ENCODE measurements at places on chromosomes 6 and 20. TPM values are rescaled to one million over a fixed set of nuclear protein-coding genes. Genes with fewer than 3 reads are reported as not detected.

OARD1 gene
- 58.3 TPM for polyA plus RNA-seq

FGD2 gene
- polyA plus RNA-seq: 99.8 TPM

C20orf204 gene
- not detected for polyA plus RNA-seq

ZBTB46 gene
- polyA plus RNA-seq: 0.04 TPM

ENPP5 gene
- 1.7 TPM for polyA plus RNA-seq

LAMP5 gene
- polyA plus RNA-seq: 1.9 TPM

KDM1B gene
- polyA plus RNA-seq: 2.3 TPM

HLA-DRB5 gene
- polyA plus RNA-seq: 92.6 TPM

MLN gene
- polyA plus RNA-seq: not detected

FOXP4 gene
- 2.6 TPM for polyA plus RNA-seq

HAO1 gene
- polyA plus RNA-seq: not detected

CASP8AP2 gene
- polyA plus RNA-seq: 53.2 TPM

RIPOR2 gene
- 561 TPM for polyA plus RNA-seq

LZTS3 gene
- polyA plus RNA-seq: 0.45 TPM

DOK5 gene
- not detected for polyA plus RNA-seq

BTN1A1 gene
- 3.7 TPM for polyA plus RNA-seq

TFAP2D gene
- polyA plus RNA-seq: not detected

SNPH gene
- polyA plus RNA-seq: 1.3 TPM

CD93 gene
- not detected for polyA plus RNA-seq

UNC93A gene
- not detected for polyA plus RNA-seq

CST1 gene
- not detected for polyA plus RNA-seq

CDH4 gene
- polyA plus RNA-seq: not detected

GJA1 gene
- polyA plus RNA-seq: not detected

BPHL gene
- polyA plus RNA-seq: 17.3 TPM

DZANK1 gene
- 2.2 TPM for polyA plus RNA-seq

VWA7 gene
- polyA plus RNA-seq: 2.6 TPM

SLC26A8 gene
- polyA plus RNA-seq: not detected

CLPSL2 gene
- polyA plus RNA-seq: not detected

GDAP1L1 gene
- not detected for polyA plus RNA-seq

ANGPT4 gene
- not detected for polyA plus RNA-seq

GNRH2 gene
- not detected for polyA plus RNA-seq

LCA5 gene
- 0.30 TPM for polyA plus RNA-seq

DAAM2 gene
- polyA plus RNA-seq: not detected

UCKL1 gene
- 67.9 TPM for polyA plus RNA-seq

TSBP1 gene
- polyA plus RNA-seq: 0.13 TPM

FHL5 gene
- not detected for polyA plus RNA-seq

CTAGE9 gene
- polyA plus RNA-seq: not detected

PAX1 gene
- not detected for polyA plus RNA-seq

ADGRF4 gene
- not detected for polyA plus RNA-seq

CD109 gene
- polyA plus RNA-seq: not detected

IMPG1 gene
- polyA plus RNA-seq: not detected
